ENCODE measurements at places on chromosomes 11 and 22.

GRCh38 chr11:85918910-85919794, 64.0 kb downstream of the CCDC83 start:
- H3K4me1 ChIP-seq = peaks cover 11% of the 10 kb centered on the region
- peaks cover 7% of the 10 kb centered on the region for H3K27me3 ChIP-seq
- DNase-seq = no peak
- no peak overlapping the region for H3K4me3 ChIP-seq
- no peak overlapping the region for H3K27ac ChIP-seq
- H3K36me3 ChIP-seq = peaks cover 7% of the 10 kb centered on the region

DNA sequence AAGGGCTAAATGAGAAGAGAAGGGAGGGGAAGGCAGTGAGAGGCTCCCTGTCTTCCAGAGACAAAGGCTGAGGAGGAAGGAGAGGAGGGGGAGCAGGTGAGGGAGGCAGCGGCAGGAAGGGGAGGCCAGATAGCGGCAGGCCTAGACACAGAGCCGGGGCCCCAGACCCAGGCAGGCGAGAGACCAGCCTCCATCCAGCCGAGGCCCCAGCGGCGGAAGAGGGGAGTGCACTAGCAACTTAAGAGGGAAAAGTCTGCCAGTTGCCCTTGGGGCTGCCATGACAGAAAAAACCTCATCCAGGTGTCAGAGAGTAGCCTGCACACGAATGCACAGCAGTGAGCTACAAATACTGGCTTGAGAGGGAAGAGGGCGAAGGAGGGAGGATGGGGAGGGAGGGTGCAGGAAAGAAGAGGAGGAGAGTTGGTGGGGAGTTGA, 46.7 kb downstream of the IGLL1 start:
- DNase-seq = peak; percentile 47
- no peaks in the 10 kb centered on the region for H3K27me3 ChIP-seq
- no peak overlapping the region for H3K4me3 ChIP-seq
- no peaks in the 10 kb centered on the region for H3K36me3 ChIP-seq
- H3K27ac ChIP-seq = no peak overlapping the region

DNA sequence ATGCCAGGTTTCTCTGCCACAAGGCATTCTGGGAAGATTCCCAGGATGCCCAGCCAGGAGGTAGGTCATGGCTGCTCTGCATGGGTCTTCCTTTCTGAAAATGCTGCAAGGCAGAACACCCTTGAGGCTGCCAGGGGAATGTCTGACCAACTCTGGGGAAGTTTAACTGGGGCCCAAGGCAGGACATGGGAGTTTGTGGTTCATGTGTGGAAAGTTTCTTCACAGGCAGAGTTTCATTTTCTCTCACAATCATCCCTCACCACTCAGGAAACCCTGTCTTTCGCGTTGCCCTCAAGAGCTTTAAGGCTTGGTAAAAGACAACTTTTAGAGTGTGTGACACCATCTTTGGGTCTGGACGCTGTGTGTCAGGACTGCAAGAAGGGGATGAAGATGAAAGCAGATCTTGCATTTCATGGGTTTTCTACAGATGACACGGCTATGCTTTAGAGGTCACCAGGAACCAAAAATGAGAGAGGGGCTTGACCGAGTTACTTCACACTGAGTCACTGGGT, 133.5 kb downstream of the CD44 start:
- peaks cover 2% of the 10 kb centered on the region for H3K36me3 ChIP-seq
- H3K27ac ChIP-seq = peak overlapping the region; percentile 77
- peak; percentile 77 for DNase-seq

GRCh38 chr11:11965656-11966353, 42.6 kb downstream of the DKK3 start:
- H3K36me3 ChIP-seq = no peaks in the 10 kb centered on the region
- peaks cover 11% of the 10 kb centered on the region for H3K4me1 ChIP-seq
- no peak overlapping the region for H3K4me3 ChIP-seq
- DNase-seq = no peak
- peak overlapping the region; percentile 72 for H3K27ac ChIP-seq
